Left ventricle myocardium inferior (tissue), 1 donor: ENCODE measurements at places on chromosomes 3 and 15. TPM values are rescaled to one million over a fixed set of nuclear protein-coding genes. Genes with fewer than 3 reads are reported as not detected.

DNA sequence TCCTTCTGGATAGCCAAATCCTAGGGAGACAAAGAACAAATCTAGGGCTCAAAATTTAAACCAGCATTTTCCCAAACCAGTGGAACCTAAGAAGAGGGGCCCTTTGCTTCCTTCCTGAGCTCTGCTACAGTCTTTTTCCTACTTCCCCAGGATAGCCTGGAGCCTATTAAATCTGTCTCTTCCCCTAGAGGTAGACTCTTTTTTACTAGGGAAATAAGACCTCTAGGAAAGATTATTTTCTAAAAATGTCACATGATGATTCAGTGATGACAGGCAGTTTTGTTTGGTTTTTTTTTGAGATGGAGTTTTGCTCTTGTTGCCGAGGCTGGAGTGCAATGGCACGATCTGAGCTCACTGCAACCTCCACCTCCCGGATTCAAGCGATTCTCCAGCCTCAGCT, 18.5 kb downstream of the RMDN3 start:
- DNase-seq, result no peak

GRCh38 chr3:156443079-156443478, 111.8 kb downstream of the SSR3 start:
- no peak for DNase-seq

GRCh38 chr3:42263354-42264346, 2.3 kb downstream of the CCK start:
- no peak for DNase-seq

DNA sequence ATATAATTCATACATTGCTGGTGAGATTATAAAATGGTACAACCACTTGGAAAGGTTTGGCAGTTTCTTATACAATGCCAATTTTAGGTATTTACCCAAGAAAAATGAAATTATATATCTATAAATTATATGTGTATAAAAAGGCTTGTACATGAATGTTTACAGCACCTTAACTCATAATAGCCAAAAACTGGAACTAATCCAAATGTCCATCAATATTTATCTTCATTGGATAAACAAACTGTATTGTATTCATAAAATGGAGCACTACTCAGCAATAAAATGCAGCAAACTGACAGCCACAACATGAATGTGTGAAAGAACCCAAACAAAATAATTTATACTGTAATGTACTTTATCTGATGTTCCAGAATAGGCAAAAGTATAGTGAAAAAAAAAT, 33.6 kb upstream of the EIF5A2 start:
- no peak for DNase-seq

GRCh38 chr3:7264196-7264526, 403.2 kb downstream of the GRM7 start:
- DNase-seq, result no peak

Gene SOX2
- total RNA-seq, result 0.16 TPM

Gene MCTP2
- 1.0 TPM for total RNA-seq

Gene PROS1
- total RNA-seq, result 48.3 TPM

Gene ACVR2B
- 5.5 TPM for total RNA-seq

Gene SMAD6
- total RNA-seq, result 20.3 TPM

Gene P3H2
- total RNA-seq, result 0.82 TPM

Gene TRIM42
- total RNA-seq, result not detected
